ENCODE measurements at places on chromosomes 16 and 17. TPM values are rescaled to one million over a fixed set of nuclear protein-coding genes. Genes with fewer than 3 reads are reported as not detected.

Gene ARHGAP44
- 0.86 TPM for total RNA-seq

Gene SLC35B1
- total RNA-seq: 54.5 TPM

Gene ZNF747
- 7.1 TPM for total RNA-seq

Gene SDF2
- 24.3 TPM for total RNA-seq

Gene CCDC47
- total RNA-seq: 65.2 TPM

Gene MAPT
- 0.83 TPM for total RNA-seq

Gene MT3
- not detected for total RNA-seq

Gene PARD6A
- total RNA-seq: 3.4 TPM

Gene TBCD
- 46.2 TPM for total RNA-seq

Gene CCL5
- total RNA-seq: 0.48 TPM
